PC-9 (cell line): ENCODE measurements at places on chromosomes 6 and 20. TPM values are rescaled to one million over a fixed set of nuclear protein-coding genes. Genes with fewer than 3 reads are reported as not detected.

GRCh38 chr6:73964241-73964854 is 268.3 kb downstream of the CD109 start:
- no peaks in the 10 kb centered on the region for H3K27me3 ChIP-seq
- H3K4me3 ChIP-seq, result no peak overlapping the region
- H3K4me1 ChIP-seq, result no peaks in the 10 kb centered on the region
- no peaks in the 10 kb centered on the region for H3K36me3 ChIP-seq
- no peak for DNase-seq
- H3K27ac ChIP-seq, result no peak overlapping the region

DNA sequence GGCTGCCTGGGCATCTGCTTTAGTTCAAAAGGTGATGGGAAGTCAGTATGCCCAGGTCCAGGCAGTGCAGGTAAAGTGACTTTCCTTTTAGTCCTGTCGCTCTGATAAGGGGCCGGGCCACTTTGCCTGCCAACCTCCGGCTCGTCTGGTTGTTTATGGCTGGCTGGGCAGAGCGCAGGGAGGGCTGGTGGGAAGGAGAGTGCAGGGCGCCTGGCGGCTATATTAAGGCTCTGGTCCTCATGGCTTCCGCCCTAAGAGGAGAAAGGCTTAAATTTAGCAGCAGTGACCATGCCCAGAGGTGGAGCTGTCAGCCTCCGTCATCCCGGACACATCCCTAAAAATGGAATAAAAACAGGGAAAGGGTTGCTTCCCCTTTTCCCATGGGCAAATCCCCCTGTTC is 14.6 kb downstream of the GATA5 start:
- DNase-seq, result no peak
- peaks cover 23% of the 10 kb centered on the region; the same call in 1 of the 2 replicates for H3K27me3 ChIP-seq
- no peaks in the 10 kb centered on the region for H3K36me3 ChIP-seq
- H3K4me1 ChIP-seq, result no peaks in the 10 kb centered on the region

DNA sequence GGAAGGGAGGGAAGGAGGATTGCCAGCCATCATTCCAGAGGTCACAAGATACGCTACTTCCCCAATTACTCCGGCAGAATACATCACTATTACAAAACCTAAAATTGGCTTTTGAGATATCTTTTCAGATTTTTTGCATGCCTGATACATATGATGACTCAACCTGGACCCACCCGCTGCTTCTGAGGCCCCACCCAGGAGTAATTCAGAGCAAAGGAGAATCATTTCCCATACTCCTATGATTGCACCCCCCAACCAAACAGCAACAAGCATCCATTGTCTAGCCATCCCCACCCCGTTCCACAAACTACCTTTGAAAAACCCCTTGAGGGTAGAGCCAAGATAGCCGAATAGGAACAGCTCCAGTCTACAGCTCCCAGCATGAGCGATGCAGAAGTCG is 163.5 kb upstream of the GJE1 start:
- no peaks in the 10 kb centered on the region for H3K27me3 ChIP-seq
- 0 out of 2 replicates have a peak, but pooled peaks cover 6% of the 10 kb centered on the region for H3K4me1 ChIP-seq
- peak overlapping the region; percentile 42; the same call in 1 of the 2 replicates for H3K4me3 ChIP-seq
- H3K36me3 ChIP-seq, result no peaks in the 10 kb centered on the region

- no peak overlapping the region for H3K27ac ChIP-seq
- H3K4me1 ChIP-seq, result no peaks in the 10 kb centered on the region
- H3K36me3 ChIP-seq, result no peaks in the 10 kb centered on the region
- peaks cover 43% of the 10 kb centered on the region for H3K27me3 ChIP-seq
- no peak for DNase-seq
These were observed 4.5 kb upstream of the TREM2 start for GRCh38 chr6:41167173-41167963.

The HIVEP2 gene
- total RNA-seq, result 10.3 and 12.4 TPM in 2 replicates

The DEFB115 gene
- not detected in 2 replicates for total RNA-seq

DNA sequence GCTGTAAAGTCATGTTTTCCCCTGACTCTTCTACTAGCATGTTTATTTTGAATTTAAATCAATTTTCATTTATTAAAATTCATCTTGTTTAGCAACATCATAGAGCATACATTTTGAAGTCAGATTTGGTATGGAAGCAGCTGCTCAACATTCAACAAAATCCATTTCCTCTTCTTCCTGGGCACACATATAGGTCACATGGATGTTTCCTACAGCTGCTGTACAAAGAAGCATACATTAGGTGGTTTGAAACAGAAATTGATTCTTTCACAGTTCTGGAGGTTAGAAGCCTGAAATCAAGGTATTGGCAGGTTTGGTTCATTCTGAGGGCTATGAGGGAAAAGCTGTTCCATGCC is 495.2 kb downstream of the RFPL4B start:
- H3K4me3 ChIP-seq, result no peak overlapping the region
- H3K27me3 ChIP-seq, result no peaks in the 10 kb centered on the region
- DNase-seq, result no peak
- H3K36me3 ChIP-seq, result no peaks in the 10 kb centered on the region

DNA sequence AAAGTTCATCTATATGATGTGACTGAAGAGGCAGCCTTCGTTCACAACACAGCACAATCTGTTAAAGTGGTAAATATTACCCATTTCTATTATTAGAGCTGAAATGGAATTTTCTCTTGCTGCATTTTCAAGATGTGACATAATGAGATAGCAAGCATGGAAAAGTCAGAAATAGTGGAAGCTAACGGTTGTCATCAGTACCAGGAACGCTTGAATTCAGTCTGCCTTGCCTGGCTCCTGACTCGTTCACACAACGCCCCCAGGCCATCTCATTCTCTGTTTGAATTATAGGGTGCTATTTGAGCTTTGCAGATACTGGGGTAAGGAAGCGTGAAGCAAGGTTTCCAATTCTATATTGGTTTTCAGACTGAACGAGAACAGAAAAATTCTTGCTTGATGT is 116.5 kb upstream of the MAP3K7 start:
- H3K27me3 ChIP-seq, result no peaks in the 10 kb centered on the region
- H3K36me3 ChIP-seq, result no peaks in the 10 kb centered on the region
- H3K4me3 ChIP-seq, result no peak overlapping the region
- DNase-seq, result no peak
- H3K27ac ChIP-seq, result no peak overlapping the region

GRCh38 chr6:16130932-16131387 is 2.1 kb downstream of the MYLIP start:
- H3K27ac ChIP-seq, result peak overlapping the region; percentile 87
- H3K4me1 ChIP-seq, result peaks cover 45% of the 10 kb centered on the region
- peak; percentile 43 for DNase-seq
- peaks cover 44% of the 10 kb centered on the region for H3K36me3 ChIP-seq

DNA sequence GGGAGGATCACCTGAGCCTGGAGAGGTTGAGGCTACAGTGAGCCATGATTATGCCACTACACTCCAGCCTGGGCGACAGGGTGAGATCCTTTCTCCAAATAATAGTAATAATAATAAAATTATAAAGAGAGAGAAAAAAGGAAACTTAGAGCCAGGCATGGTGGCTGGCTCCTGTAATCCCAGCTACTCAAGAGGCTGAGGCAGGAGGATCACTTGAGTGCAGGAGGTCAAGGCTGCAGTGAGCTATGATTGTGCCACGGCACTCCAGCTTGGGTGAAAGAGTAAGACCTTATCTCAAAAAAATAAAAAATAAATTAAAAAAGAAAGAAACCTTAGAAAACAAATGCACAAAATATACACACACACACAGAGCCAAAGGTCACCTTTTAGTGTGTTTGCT is 5.2 kb upstream of the SAMHD1 start:
- no peaks in the 10 kb centered on the region for H3K4me1 ChIP-seq
- H3K4me3 ChIP-seq, result no peak overlapping the region
- no peaks in the 10 kb centered on the region for H3K36me3 ChIP-seq
- H3K27me3 ChIP-seq, result no peaks in the 10 kb centered on the region
- DNase-seq, result no peak

DNA sequence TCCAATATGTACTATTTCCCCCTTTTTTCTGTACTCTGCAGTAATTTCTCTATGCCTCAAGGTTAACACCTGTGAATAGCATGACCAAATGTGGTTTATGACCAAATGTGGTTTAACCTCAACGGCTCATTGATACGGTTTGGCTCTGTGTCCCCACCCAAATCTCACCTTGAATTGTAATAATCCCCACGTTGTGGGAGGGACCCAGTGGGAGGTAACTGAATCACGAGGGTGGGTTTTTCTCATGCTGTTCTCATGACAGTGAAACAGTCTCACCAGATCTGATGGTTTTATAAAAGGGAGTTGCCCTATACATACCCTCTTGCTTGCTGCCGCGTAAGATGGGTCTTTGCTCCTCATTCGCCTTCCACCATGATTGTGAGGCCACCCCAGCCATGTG is 18.7 kb downstream of the DEK start:
- no peak for DNase-seq
- no peak overlapping the region for H3K4me3 ChIP-seq
- no peaks in the 10 kb centered on the region for H3K27me3 ChIP-seq
- peaks cover 62% of the 10 kb centered on the region for H3K36me3 ChIP-seq

The IL17F gene
- total RNA-seq, result not detected in 2 replicates

DNA sequence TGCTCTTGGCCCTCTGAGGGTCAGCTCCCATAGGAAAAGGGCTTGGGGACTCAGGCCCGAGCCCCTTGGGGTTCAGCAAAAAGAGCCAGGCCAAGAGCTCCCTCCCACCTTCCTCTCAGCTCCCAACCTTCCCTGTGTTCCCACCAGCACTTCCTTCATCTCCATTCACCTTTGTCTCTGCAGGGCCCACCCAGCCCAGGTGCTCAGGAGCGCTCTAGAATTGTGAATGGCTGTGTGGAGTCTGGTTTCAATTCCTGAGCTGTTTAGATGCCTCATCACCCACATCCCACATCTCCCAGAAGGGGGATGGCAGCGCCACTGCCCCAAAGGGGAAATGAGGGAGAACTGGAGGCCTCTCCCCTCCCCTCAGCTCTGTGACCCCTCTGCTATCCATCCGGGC is 7.7 kb downstream of the GRM4 start:
- no peak for DNase-seq
- H3K27me3 ChIP-seq, result peaks cover 94% of the 10 kb centered on the region
- H3K4me1 ChIP-seq, result no peaks in the 10 kb centered on the region
- H3K4me3 ChIP-seq, result no peak overlapping the region
- H3K36me3 ChIP-seq, result no peaks in the 10 kb centered on the region

DNA sequence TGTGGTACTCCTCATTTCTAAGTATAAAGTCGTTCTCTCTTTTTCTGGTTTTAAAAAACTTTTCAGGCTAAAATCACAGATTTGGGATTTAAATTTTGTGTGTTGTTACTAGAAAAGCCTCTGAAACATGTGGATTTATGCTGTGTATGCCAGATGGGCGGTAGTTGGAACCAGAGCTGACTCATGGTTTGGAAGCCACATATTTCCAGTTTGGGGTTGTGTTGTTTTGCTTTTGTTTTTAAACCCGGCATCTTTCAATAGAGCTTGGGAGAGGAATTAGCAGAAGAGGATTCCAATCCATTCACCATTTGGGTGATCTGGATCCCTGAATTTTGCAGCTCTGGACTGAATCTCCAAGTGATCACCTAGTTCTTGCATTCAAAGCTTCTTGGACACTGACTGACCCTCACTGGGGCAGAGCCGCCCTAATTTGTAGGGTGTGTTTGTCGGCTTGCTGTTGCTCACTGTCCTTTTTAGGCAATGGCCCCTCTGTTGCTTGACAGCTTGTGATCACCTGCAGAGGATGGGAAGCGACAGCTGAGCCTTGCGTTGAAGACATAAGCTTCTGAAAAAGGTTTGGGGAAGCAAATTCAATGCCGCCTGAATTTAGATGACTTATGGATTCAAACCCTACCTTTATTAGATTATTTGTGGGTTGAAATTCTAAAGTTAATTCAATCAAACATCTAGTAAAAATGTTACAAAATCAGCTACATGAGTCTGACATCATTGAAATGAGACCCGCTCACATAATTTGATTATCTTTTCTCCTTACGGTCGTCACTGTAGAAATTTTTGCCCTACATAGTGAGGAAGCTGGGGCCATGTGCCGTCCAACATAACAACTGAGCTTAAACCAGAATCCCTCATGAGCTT is 79.9 kb upstream of the CD83 start:
- no peaks in the 10 kb centered on the region for H3K4me1 ChIP-seq
- no peak overlapping the region for H3K27ac ChIP-seq
- DNase-seq, result no peak
- no peaks in the 10 kb centered on the region for H3K36me3 ChIP-seq
- H3K27me3 ChIP-seq, result no peaks in the 10 kb centered on the region

The HLA-DRB5 gene
- total RNA-seq, result 0.33 TPM in 1 of 2 replicates, not detected in the other

The BMP6 gene
- not detected in 2 replicates for total RNA-seq

GRCh38 chr20:24297993-24298392 is 171.4 kb upstream of the SYNDIG1 start:
- no peak overlapping the region for H3K4me3 ChIP-seq
- no peaks in the 10 kb centered on the region for H3K36me3 ChIP-seq
- no peak for DNase-seq
- H3K4me1 ChIP-seq, result no peaks in the 10 kb centered on the region
- no peaks in the 10 kb centered on the region for H3K27me3 ChIP-seq

The PI3 gene
- 4.6 and 6.6 TPM in 2 replicates for total RNA-seq

The SLC17A2 gene
- total RNA-seq, result not detected in 2 replicates

DNA sequence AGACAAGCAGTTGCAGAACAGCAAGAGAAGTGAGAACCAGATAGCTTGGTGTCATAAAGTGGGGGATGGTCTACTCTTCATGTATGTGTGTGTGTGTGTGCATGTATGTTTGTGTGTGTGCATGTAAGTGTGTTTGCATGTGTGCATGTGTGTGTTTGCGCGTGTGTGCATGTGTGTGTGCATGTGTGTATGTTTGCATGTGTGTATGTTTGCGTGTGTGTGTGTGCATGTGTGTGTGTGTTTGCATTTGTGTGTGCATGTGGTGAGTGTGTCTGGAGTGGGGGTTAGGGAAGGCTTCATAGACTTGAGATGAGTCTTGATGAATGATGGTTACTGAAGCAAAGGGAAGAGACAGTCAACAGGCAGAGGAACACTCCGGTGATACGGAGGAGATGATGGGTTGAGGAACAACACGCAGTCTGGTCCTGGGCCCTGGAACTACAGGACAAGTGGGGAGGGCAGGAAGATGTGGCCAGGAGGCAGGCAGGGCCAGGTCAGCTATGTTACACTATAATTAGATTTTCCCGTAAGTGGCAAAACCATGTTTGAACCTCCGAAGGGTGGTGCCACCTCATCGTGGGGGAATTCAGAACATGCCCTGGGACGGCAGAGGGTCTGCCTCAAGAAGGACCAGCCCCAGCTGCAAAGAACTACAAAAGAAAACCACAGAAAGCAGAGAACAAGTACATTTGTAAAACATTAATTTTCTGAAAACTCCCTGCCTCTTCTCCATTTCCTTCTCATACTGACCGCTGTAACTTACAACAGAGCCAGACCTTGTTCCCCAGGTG is 38.7 kb upstream of the PDE10A start:
- no peaks in the 10 kb centered on the region for H3K4me1 ChIP-seq
- H3K36me3 ChIP-seq, result no peaks in the 10 kb centered on the region

The MEI4 gene
- not detected in 2 replicates for total RNA-seq

The ADGRF5 gene
- 23.1 and 40.0 TPM in 2 replicates for total RNA-seq

DNA sequence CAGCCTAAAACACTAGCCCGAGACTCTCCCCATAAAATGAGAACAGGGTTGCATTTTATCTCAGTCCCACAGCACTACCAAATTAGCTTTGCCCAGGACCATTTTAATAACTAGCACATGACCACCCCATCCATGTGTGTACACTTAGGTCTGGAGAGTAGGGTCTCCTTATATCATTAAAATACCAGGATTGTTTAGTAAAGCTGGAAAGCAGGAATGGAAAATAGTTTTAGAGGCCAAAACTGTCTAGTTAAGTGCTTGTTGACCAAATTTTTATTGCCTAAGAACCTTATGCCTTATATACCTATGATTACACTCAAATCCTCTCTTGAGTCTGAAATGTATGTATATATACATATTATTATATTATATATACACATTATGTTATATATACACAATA is 608.4 kb downstream of the HDGFL1 start:
- H3K4me3 ChIP-seq, result no peak overlapping the region
- H3K36me3 ChIP-seq, result no peaks in the 10 kb centered on the region
- no peak for DNase-seq
- no peak overlapping the region for H3K27ac ChIP-seq
- peaks cover 13% of the 10 kb centered on the region for H3K4me1 ChIP-seq
- no peaks in the 10 kb centered on the region for H3K27me3 ChIP-seq

The TAPBP gene
- total RNA-seq, result 156 and 194 TPM in 2 replicates

The ZNF512B gene
- 24.3 and 28.1 TPM in 2 replicates for total RNA-seq
